NCI-H526 treated with DMSO at 0.1 percent for 48 hours (cell line): ENCODE measurements at places on chromosomes 5 and 9.
A peak's percentile ranks its signal among the peaks of the same experiment; 100 is the strongest.

- no peak for DNase-seq
These were observed 97.8 kb downstream of the MPDZ start for GRCh38 chr9:13181652-13182051.

GRCh38 chr5:170095646-170096045 lies 10.1 kb upstream of the FOXI1 start:
- DNase-seq, result no peak

- peak; percentile 67 for DNase-seq
These were observed at the start of gene SMIM15 for GRCh38 chr5:61162010-61162831. TSS of gene SMIM15 (minus strand) at chr5:61162468. CDS start at chr5:61160171, 2,297 bp downstream.

DNA sequence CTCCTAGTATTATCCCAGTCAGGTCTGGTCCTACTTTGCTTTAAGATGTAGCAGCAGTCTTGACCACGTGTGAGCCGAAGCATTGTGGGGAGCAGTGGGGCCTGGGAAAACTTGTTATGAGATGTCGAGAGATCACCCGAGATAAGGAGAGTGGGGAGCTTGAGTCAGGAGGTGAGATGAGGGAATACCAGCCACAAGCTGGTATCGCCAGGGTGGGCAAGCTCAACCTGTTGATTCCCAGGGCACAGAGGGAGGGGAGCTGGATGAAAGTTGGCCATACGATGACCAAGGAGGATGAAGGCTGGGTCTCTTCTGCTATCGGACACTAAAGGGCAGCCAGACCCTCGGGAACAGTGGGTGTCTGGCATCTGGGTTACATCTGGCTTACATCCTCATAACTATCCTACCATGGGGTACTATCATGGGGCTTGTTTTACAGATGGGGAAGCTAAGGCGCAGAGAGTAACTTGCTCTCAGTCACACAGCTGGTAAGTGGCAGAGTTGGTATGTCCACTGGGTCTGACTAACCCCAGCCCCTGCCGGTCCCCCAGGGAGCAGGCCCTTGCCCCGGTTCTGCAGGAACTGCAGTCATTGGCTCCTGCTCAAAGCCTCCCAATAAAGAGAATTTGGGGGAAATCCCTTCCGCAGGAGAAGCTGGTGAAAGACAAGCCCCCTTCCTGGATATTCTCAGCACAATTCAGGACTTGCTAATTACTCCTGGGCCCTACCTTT lies 13.4 kb upstream of the TIFAB start:
- no peak for DNase-seq

- no peak for DNase-seq
These were observed 32.2 kb downstream of the NMUR2 start for GRCh38 chr5:152372875-152373274.

- no peak for DNase-seq
These were observed 7.9 kb downstream of the G3BP1 start for GRCh38 chr5:151779531-151780125.

GRCh38 chr5:10109299-10109698 lies 140.4 kb downstream of the ATPSCKMT start:
- DNase-seq, result no peak

GRCh38 chr5:146718609-146719008 lies 159.9 kb downstream of the PPP2R2B start:
- no peak for DNase-seq

DNA sequence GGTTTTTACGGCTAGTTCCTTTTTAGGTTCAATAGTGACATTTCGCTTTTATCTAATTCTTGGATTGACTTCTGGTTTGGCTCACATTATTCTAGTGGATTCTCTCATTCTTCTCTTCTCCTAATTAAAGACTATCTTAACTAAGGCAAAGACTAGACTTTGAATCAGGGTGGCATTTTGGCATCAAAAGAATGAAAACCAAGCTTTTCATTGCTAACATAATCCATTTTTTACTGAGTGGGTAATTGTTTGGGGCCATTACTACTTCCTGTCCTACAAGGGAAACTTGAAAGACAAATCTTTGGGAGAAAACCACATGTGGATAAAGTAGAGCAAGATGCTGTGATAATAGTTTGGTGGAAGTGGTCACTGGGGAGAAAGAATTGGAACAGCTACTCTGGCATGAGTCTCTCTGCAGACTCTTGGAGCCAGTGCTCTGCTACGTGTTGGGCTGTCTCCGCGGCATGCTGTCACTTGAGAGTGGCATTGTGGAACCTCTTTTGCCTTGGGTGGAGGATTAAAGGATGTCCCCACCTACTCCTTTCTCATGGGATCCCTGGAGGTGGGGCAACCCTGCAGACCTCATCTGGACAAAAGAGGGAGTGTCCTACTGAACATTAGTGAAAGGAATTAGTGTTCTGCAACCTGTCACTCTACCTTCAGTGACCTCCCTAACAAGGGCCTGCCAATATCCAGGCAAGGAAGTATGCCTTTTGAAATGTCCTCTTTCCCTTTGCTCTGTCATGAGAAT lies 280.4 kb downstream of the PSAT1 start:
- no peak for DNase-seq

DNA sequence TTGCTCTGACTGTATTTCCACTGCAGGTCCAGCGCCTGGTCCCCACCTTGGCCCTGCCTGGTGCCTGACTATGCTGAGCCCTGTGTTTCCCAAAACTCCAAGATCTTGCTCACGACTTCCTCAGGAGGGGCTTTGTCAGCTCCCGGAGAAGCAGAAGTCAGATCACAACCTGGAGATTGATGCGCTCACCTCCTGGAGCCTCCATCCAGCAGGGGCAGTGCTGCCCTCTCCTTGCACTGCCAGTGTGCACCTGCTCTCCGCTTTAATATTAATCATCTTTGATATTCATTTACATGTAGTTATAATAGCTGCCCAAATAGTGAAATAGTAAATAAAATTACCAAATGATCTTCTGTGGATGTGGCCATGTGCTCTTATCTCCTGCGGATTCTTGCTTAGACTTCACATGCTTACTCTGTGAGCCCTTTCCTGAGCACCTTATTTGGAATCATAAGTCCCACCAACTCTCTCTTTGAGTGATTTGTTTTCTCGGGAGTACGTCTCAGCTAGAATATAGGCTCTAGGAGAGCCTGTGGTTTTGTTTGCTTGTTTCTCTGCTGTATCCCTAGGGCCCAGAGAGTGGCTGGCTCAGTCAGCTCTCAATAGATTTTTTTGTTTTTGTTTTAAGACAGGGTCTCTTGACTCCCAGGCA lies 17.4 kb downstream of the MAML1 start:
- DNase-seq, result no peak

DNA sequence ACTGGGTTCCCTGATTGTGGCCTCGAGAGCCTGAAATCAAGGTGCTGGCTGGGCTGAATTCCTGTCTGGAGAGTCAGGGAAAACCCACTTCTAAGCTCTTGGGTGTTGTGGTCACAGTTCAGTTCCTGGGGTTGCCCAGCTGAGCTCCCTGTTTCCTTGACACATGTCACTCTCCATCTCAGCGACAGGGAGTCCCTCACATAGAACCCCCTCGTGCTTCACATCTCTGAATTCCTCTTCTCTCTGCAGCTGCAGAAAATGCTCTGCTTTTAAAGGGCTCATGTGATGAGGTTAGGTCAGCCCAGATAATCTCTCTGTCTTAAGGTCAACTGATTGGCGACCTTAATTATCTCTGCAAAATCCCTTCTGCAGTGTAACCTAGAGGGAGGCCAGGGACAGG lies 53.5 kb upstream of the NFIL3 start:
- DNase-seq, result no peak

- no peak for DNase-seq
These were observed 129.0 kb downstream of the MUSK start for GRCh38 chr9:110797611-110798010.

DNA sequence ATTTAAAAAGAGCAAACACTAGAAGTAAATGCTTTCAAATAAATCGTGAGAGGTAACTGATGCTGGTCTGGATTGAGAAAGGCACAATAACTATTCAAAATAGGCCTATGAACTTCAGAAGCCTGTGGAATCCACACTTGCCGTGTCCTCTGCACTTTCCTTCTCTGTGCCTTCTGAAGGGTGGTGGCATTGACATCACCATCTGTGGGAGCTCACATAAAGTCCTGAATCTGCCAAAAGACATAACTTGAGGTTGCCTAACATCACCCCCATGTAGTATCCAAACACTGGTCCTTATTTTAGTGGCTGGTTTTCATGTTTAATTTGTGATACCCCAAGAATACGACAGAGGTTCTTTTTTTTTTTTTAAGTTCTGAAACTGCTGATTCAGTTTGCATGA lies 59.8 kb downstream of the IRF1 start:
- no peak for DNase-seq

DNA sequence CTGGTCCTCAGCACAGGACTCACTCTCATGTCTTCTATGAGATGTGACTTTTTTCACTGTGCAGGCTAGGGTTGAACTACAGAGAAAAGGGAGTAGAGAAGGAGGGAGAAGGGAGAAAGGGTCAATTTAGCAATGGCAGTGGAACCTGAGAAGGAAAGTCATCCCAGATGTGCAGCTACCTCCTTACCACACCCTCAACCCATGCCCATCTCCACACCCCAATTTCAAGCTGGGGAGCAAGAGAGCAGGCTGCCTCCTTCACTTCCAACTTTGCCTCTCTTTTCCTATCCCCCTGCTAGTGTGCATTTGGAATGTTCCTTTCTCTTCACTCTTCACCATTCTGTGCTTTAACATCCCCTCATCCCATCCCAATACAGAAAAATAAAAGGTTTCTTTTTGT lies 163.5 kb upstream of the MAP3K1 start:
- DNase-seq, result no peak

DNA sequence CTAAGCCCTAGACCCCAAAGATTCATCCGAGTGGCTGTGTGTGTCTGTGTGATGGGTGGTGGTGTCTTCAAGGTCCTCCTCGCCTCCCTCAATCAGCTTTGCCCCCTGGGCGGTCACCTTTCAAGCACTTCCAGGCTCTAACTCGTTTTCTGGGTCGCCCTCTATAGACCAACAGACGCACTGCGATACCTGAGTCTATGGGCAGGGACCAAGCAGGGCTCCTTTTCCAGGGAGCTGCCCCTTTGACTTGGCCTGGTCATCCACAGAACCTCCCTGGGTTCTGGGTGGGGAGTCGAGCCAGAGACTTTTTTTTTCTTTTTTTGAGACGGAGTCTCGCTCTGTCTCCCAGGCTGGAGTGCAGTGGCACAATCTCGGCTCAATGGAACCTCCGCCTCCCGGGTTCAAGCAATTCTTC lies 1.1 kb downstream of the SLC27A4 start:
- peak; percentile 37 for DNase-seq

- no peak for DNase-seq
These were observed 45.7 kb upstream of the CTXN3 start for GRCh38 chr5:127602896-127603844.

DNA sequence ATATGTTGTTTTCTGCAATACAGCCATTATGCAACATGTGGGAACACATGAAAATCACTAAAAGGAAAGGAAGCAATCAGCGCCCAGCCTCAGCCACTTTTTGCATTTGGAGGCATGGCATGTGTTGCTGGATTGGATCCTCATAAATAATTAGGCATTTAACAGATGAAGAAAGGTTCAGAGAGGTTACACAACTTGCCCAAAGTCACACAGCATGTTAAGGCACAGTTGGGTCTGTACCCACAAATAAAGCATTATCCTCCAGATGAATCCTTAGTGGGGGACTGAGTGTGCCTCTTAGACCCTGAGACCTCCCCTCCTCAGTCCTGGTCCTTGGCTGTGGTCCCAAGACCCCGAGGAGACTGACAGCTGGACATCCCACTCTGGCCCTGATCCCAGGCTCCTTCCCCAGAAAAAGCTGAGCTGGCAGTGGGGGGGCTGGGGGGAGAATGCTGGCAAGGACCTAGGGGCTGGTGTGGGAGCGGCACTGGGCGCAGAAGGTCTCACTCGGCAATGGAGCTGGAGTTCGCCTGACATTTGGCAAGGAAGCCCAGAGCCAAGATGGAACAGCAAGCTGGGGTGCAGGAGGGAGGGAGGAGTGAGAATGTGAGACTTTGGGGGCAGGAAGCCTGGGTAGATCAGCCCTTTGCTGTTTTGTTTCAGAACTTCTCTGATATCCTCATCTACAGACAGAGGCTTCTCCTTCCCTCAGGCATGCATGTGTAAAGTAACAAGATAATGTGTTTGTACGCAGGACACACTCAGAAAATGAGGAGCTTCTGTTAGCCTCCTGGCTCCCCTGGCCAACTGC lies 6.9 kb upstream of the AKNA start:
- no peak for DNase-seq

GRCh38 chr9:87372356-87372851 lies 125.3 kb upstream of the DAPK1 start:
- no peak for DNase-seq

GRCh38 chr9:15570769-15571168 lies 17.9 kb downstream of the CCDC171 start:
- no peak for DNase-seq

DNA sequence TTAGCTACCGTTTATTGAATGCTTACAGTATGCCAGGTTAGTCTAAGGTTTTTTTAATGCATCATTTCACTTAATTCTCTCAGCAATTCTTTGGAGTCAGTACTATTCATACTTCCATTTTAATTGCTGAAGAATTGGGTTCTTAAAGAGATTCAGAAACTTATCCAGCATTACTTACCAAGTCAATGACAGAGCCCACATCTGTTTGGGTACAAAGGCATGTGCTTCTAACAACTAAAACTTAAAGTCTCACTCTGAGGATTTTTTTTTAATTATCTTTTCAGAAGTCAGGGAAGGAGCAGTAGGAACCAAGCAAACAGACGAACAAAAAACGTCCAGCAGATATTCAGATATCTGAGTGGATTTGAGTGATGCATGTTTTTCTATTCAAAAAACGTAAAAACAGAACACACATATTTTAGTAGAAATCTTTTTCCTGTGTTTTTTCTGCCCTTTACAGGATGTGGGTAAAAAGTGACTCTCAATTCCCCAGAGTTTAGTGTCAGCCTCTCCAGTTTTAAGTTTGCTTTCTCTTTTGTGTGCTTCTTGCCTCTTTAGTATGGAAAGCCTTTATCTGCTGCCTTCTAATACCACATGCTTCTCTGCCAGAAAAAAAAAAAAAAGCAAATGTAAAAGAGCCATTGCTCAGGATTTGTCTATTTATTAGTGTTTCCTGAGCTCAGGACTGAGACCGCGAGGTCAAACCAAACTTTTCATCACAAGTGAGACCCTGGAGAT lies 118.0 kb downstream of the PRKACG start:
- DNase-seq, result no peak

GRCh38 chr5:57429513-57430120 lies 53.0 kb downstream of the ACTBL2 start:
- DNase-seq, result no peak

- DNase-seq, result no peak
These were observed 1373.7 kb upstream of the DMAC1 start for GRCh38 chr9:9173264-9173663.

DNA sequence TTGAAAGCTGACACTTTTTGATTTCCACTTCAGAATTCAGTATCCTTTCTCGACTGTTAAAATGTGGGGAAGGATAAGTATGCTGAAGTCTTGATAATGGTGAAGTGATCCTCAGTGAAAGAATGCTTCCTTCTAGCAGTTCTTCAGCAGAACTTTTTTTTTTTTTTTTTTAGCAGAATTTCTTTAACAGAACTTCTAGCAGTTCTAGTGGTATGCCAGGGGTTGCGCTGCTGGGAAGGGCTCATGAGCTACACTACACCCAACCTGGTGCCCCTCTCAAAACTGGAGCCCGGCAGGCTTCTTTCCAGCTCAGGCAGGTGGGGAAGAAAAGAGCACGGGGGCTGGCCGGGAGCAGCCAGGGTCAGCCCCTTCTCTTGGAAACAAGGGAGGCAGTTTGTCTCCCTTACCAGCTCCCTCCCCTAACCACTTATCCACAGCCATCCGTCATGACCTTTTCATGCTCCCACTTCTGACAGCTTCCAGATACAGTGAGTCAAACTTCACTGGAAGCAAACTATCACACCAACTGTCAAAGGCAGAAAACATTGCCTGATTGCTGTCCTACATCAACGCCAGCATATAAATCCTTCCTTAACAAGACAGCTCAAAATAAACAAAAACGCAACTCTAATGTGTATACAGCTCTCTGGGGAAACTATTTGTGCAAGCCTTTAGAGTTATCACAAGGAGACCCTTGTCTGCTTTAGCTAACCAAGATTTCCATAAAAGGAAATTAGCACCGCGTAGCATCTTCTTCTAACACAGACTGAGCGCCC lies 211.5 kb downstream of the GAPVD1 start:
- DNase-seq, result peak; percentile 72
